ENCODE measurements at places on chromosomes 4 and X.

DNA sequence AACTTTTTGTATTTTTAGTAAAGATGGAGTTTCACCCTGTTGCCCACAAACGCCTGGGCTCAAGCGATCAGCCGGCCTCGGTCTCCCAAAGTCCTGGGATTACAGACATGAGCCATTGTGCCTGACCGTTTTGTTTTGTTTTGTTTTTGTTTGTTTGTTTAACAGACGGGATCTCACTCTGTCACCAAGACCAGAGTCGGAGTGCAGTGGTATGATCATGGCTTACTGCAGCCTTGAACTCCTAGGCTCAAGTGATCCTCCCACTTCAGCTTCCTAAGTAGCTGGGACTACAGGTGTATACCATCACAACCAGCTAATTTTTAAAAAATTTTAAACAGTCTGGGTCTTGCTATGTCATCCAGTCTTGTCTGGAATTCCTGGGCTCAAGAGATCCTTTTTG, 53.5 kb downstream of the FNIP2 start:
- DNase-seq: no peak

- no peak for DNase-seq
Measured at GRCh38 chr4:18664171-18664570, 642.6 kb upstream of the LCORL start.

DNA sequence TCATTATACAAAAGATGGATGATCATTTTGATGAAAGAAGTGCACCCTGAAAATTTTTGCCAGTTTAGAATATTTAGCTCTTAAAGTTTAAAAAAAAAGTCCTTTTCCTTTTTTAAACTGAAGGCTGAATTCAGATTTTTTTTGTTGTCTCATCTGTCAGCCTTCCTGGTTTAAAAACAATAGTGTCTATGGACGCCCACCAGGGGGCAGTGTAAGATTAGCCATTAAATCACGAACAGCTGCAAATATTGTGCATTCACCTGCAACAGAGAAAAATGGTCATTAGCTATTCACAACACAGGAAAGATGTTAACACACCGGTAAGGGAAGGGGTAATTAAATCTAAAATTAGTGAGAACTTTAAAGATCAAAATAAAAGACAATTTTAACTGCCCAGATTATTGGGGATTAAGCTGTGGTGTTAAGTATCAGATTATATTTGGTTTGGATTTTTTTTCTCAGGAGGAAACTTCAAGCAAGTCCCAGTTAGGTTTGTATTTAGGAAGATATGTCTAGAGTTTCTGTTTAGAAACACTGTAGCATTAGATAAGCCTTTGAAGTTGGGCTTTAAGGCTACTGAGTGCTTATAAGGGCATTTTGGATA, 4.4 kb upstream of the CXorf38 start:
- DNase-seq: peak; percentile 71

DNA sequence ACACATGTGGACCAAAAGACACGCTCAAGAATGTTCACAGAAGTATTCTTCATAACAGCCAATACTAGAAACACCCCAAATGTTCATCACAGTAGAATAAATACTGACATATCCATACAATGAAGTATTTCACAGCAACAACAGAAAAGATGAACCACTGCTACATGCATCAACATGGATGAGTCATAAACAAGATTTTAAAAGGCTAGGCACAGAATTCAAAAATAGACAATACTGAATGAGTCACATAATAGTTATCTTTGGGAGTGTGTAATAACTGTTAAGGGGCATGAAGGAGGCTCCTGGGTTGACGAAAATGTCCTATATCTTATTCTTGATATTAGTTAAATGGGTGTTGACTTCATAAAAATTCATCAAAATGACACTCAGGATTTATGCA, 43.5 kb downstream of the CLOCK start:
- peak; percentile 50 for DNase-seq

Data from cardiac fibroblast (primary cell).